ENCODE measurements at places on chromosomes 11 and 22.
A peak's percentile ranks its signal among the peaks of the same experiment; 100 is the strongest.

- peak; percentile 70 for DNase-seq
Observed at GRCh38 chr11:118251858-118252652, at the start of gene MPZL3. TSS of gene MPZL3 (minus strand) at chr11:118252365. CDS start at chr11:118252294, 71 bp downstream.

DNA sequence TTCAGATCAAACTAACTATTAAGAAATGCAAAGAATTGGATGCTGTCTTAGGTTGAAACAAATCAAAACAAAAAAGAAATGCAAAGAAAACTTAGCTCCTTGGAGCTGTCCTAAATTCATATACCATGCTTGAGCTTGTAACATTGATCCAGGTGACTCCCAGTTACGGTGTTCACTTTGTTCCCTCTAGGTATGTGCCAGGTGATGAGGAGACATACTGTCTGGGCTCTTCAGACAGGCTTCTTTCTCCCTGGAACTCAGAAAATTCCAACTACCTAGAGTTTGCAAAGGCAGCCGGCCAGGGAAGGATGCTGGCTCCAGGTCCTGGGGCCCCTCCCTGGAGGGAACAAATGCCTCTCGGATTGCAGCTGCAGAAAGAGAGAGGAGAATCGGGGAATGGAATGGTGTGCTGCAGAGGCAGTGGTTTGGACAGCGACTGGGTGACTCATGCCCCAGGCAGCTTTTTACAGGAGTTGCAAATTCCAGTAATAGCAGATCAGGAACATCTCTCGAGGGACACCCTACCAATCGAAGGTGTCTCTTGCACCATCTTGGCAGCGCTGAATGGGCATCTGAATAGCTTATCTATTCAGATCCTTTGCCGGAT lies 12.3 kb upstream of the ASPHD2 start:
- no peak for DNase-seq

- no peak for DNase-seq
Observed at GRCh38 chr11:115616971-115617370, 112.8 kb upstream of the CADM1 start.

DNA sequence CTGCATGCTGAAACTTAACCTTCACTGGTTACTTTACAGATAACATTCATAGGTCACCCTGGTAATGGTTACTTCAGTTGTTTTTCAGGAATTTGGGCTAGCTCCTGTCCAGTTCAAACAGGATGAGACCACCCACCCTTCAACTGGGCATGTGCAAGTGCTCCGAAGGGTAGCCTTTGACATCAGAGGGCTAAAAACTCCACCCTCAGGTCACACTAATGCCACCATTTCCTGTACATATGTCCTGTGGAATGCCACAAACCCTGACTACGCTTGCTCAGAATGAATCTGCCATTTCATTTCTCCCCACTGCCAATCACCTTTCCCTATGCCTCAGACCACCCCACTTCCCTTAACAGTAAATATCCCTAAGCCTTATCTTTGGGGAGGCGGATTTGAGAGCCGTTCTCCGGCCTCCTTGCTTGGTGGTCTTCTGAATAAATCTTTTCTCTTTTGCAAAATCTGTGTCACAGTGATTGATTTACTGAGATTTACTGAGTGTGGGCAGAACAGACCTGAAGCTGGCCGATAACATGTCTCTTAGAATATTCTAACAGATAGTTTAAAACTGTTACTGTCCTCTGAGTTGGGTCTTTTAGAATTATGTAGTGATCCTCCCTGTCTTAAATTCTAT lies 25.4 kb upstream of the FXYD2 start:
- no peak for DNase-seq

DNA sequence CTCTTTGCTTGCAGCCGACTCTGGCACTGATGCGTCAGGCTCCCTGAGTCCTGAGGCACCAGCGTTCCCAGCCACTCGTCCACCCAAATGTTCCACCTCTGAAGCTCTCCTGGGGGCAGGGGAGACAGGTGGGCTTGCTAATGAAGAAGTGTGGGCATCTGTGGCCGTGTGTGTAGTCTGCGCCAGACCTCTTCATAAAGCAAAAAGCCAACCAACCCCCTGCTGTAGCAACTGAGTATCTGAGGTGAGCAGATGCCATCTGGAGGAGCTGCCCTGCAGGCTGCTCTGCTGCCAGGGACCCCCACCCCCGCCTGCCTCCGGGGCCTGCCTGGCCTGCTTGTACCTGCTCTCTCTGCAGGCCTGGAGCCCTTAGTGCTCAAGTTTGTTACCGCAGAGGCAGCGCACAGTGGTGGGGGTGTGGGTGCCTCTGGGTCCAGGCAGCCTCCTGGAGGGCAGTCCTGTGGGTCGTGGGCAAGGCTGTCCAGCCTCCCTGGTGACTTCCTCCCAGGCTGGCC lies 272.5 kb downstream of the TBC1D22A start:
- no peak for DNase-seq

GRCh38 chr11:133719532-133720235 lies 125.6 kb downstream of the SPATA19 start:
- no peak for DNase-seq

GRCh38 chr11:15288863-15289262 lies 174.1 kb downstream of the INSC start:
- DNase-seq = no peak

GRCh38 chr11:123178186-123178585 lies 16.9 kb downstream of the CLMP start:
- DNase-seq = no peak

DNA sequence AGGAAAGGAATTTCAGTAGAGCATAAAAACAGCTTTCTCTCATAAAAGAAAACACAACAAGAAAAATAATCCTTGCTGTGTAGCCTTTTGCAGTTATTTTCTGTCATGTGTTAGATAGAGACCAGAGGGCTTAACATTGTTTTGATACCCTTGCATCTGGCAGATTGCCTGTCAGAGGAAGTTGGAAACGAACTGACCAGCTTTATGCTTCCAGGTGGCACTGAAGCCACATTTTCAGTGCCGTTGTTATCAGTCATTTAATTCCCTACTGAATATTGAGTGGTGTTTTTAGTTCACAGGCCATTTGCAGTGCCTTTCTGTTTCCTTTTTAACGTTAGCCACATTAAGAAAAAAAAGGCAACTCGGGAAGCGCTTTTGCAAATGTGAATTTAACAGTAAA lies 21.5 kb upstream of the RAG2 start:
- DNase-seq = no peak

- DNase-seq = no peak
Observed at GRCh38 chr11:36693139-36693843, 95.3 kb upstream of the RAG2 start.

- DNase-seq = no peak
Observed at GRCh38 chr11:74138021-74138420, 32.8 kb downstream of the C2CD3 start.

GRCh38 chr11:127334466-127334865 lies 333.9 kb upstream of the KIRREL3 start:
- DNase-seq = no peak

DNA sequence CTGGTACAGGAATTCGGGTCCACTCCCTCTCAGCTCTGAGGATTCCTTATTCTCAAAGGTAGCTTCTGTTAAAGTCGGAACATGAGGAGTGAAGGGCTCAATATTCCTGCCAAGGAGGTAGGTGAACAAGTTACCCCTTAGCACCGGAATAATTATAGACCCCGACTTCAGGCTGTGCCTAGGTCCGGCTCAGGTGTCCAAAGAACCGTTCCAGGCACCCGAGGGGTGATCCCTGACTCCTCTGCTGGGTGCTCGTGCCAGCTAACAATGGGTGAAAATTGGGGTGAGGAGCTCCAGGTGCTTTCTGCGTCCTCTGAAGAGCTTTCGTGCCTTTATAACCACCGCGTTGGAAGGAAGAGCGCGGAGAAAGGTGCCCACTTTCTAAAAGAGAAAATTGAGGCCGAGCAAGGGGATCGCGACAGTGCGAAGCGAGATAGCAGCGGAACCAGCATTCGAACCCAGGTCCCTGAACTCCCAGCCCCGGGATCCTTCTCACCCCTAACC lies 393 bp downstream of the CYB561A3 start:
- no peak for DNase-seq

- DNase-seq = no peak
Observed at GRCh38 chr11:30504468-30504867, 81.7 kb downstream of the MPPED2 start.

DNA sequence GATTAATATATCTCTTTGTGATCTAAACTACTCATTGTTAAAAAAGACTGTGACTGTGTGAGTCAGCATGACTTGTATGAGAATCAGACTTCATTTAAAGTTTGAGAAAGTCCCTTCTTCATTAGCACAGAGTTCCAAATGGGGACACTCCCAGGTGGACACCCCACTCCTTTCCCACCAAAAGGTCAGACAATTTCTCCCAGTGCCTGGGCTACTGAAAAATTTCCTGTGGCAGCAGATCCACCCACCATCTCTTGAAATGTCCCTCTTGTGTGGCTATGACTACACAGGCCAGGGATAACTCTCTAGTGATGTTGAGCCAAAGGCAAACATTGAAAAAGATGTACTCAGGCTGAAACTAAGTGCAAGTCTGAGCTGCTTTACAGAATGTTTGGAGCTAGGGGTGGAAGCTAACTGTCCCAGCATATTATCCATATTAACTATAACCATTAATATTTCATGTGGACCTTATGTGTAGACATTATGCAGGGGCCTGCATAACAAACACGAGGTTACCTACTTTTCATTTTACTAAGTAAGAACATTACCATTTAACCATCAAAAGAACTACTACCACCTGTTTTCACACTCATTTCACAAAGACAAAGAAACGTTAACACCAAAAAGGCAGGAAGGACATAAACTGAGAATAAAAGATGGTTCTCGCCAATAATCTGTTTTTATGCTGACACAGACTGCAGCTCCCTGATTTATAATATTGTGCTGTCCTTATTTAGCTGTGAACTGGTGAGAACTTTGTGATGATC lies 44.8 kb downstream of the MMP20 start:
- DNase-seq = no peak

DNA sequence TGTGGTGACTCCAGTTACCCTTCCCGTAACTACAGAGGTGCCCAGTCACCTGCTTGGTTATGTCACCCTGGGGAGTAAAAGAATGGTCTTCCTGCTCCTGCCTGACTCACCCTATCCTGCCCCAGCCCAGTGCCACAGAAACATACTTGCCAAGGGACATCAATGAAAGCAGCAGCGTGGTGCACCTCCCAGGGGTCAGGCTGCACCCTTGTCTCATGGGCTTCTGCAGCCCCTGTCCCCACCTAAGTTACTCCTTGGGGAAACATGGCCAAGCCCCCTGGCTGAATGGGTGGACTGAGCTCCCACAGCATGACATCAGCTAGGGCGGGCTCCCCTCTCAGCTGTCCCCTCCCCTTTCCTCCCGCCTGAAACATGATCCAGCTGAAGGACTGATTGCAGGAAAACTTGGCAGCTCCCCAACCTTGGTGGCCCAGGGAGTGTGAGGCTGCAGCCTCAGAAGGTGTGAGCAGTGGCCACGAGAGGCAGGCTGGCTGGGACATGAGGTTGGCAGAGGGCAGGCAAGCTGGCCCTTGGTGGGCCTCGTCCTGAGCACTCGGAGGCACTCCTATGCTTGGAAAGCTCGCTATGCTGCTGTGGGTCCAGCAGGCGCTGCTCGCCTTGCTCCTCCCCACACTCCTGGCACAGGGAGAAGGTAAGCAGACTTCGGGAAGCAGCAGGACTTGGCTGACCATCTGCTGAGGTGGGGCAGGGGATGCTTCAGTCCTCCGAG lies at the start of gene HTR3A:
Gene HTR3A (plus strand): TSS at position 368 of the 730 bp plus-strand sequence. CDS start 218 bp downstream, at position 586.
- no peak for DNase-seq

DNA sequence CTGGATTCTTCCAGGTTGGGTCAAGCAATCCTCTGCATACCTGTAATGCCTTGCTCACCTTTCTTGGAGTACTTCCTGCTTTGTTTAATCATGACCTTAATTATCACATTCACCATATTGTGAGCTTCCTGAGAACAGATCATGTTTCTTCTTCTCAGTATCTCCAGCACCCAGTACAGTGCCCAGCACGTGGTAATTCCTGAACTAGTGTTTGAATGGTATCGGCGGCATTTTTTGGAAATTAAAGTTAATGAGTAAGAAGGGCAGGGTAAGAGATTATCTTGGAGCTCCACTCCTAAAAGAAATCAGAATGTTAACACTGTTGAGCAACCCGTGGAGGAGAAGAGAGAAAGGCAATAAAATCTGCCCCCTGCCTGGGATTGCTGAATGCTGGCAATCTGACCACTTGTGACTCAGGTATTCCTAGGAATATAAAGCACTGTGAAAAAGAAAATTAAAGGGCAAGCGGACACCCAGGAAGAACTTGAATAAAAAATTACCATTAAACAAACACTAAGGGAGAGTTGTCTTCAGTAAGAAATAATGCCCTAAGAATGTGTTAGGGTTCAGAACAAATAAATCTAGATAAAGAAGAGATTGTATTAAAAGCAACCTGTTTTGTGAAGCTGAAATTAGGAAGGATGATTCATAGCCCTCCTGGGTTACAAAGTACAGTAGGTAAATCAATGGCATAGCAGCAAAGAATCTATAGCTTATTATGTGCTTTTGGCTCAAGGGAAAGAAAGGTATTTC lies 92.9 kb downstream of the PDHX start:
- DNase-seq = no peak

- no peak for DNase-seq
Observed at GRCh38 chr22:28869736-28870135, 13.6 kb upstream of the ZNRF3 start.

DNA sequence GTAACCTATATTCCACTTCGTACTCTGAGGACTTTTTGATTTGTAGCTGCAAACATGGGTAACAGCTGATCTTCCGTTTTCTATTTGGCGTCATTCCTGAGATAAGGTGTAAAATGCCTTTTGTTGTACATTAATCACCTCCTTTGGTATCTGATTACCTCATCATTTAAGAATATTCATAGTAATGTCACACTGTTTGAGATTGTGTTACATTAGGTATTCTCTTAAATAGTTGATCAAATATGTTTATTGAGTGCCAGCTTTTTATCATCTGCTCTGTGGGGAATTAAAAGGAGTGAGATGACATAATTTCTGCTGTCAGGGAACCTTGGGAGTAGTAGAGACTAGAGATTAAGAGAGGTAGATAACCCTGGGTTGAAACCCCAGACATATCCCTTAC lies 5.9 kb downstream of the NCAM1 start:
- DNase-seq = no peak

- DNase-seq = peak; percentile 61
Observed at GRCh38 chr22:43142880-43143562, at the start of gene MCAT. TSS of gene MCAT (minus strand) at chr22:43143398. CDS start at chr22:43143348, 50 bp downstream.

DNA sequence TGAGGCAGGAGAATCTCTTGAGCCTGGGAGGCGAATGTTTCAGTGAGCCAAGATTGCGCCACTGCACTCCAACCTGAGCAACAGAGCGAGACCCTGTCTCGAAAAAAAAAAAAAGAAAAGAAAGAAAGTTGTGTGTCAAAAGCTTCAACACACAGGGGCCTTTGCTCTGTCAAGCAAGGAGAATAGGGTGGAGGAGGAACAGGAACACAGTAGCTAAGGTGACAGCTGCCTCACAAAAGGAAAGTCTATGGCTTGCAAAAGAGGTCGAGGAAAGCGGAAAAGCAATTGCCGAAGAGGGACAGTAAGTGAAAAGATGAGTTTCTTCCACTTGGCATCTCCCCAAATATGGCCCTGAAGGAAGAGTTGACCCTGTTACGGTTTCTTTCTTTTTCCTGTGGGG lies 26.5 kb upstream of the TMA7B start:
- DNase-seq = no peak

GRCh38 chr11:93715797-93716396 lies 25.4 kb downstream of the TAF1D start:
- no peak for DNase-seq

- no peak for DNase-seq
Observed at GRCh38 chr11:62680825-62681240, 2.0 kb upstream of the UBXN1 start.

GRCh38 chr11:45169310-45170072 lies 23.1 kb downstream of the PRDM11 start:
- DNase-seq = no peak
